Activated CD8-positive, alpha-beta memory T cell treated with anti-CD3 and anti-CD28 coated beads for 1 hour (primary cell): ENCODE measurements at places on chromosomes 7 and 10.

GRCh38 chr7:42972699-42973500 is 40.7 kb downstream of the MRPL32 start:
- DNase-seq, result no peak

GRCh38 chr7:28088032-28088431 is 92.6 kb downstream of the JAZF1 start:
- DNase-seq, result no peak

GRCh38 chr10:101578803-101579515 is 9.1 kb downstream of the POLL start:
- no peak for DNase-seq

- no peak for DNase-seq
Measured at GRCh38 chr10:104809288-104810090, 168.4 kb downstream of the SORCS3 start.

GRCh38 chr10:69439350-69439739 is 11.9 kb upstream of the TSPAN15 start:
- no peak for DNase-seq

DNA sequence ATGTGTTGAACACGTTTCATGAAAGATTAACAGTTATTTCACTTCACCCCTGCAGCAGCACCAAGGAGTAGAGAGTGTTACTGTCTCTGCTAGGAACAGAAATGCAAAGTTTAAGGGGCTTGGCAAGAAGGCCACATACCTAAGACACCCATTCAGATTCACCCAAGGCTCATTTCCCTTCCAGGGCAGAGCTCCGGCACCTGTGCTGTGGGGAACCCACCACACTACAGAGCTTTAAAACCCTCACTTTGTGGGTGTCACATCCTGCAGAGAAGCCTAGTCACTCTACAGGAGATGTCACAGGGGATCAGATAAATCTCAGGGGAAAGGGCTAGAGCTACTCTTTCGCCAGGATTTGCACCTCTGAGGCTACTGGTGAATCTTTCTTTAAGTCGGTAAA is 176.1 kb upstream of the KLF6 start:
- no peak for DNase-seq

- DNase-seq, result no peak
Measured at GRCh38 chr10:649798-650440, 39.5 kb downstream of the DIP2C start.

DNA sequence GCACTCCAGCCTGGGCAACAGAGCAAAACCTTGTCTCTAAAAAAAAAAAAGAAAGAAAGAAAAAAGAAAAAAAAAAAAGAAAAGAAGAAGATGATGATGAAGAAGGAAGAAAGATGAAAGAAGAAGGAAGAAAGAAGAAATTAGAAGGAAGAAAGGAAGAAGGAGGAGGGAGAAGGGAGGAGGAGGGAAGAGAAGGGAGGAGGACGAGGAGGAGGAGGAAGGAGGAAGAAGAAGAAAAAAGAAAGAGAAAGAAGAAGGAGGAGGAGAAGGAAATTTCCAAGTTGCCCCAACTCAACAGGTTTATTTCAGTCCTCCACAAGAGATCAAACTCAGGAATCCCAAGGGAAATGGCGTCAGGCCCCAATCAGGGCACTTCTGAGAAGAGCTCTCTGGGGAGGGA is 115.7 kb downstream of the ABLIM1 start:
- no peak for DNase-seq

DNA sequence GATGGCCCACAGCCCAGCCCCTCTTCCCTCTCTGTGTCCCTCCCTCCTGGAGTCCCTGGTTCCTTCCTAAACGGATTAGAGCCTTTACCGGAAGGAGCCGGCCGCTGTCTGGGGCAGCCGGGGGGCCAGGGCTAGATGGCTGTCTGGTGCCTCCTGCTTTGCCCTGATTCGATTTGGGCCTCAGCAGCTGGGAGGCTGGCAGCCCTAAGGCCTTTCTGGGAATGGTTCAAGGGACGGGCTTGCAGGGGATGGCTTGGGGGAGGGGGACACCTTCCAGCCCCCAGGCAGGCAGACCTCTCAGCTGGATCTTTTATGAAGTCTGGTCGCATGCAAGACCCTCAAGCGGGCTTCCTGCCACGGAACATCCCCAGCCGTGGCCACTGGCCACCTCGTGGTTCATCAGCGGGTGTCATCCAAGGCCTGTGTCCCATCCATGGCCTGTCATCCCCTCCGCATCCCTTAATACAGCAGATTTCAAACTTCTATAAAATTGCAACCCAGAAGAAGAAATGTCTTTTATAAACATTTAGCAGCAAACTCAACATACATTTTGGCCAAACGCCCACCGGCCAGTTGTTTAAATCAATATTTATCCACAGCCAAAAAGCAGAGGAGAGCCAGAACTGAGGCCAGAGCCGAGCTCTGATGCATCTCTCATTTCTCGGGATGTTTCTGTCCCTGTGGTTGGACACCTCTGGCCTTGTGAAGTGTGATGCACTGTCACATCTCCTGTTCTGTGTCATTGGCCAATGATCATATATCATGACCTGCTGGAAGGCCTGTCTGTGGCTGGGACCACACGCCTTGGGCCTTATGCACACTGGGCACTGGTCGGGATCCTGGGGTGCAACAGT is 52.0 kb downstream of the GTF2IRD1 start:
- no peak for DNase-seq
